Muscle of back (tissue), 13 donors: ENCODE measurements at places on chromosomes 1 and 21. TPM values are rescaled to one million over a fixed set of nuclear protein-coding genes. Genes with fewer than 3 reads are reported as not detected.

Gene CATSPERE
- polyA plus RNA-seq: 0.99 TPM

DNA sequence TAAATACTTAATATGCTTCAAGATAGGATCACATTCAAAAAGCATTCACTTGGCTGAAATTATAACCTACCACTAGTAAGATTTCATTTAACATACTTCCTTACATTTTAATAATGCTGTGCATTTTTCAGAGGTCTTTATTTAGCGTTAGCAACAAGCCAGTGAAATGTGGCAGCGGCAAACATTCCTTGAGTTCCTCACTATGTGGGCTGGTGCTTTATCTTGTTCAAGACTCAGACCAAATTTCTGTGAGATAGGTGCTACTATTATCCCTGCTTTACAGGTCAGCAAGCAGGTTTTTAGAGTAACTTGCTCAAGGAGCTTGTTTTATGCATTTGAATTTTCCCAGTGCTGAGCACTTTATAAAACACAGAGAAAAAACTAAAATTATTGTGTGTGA, 132.7 kb downstream of the PLPPR4 start:
- no peak for DNase-seq

- no peak for DNase-seq
Measured at GRCh38 chr1:212630158-212630900, 21.8 kb downstream of the ATF3 start.

GRCh38 chr1:115262886-115263285, 75.2 kb downstream of the NGF start:
- DNase-seq: no peak

GRCh38 chr21:35905963-35906345, 154.4 kb downstream of the SETD4 start:
- DNase-seq: no peak

DNA sequence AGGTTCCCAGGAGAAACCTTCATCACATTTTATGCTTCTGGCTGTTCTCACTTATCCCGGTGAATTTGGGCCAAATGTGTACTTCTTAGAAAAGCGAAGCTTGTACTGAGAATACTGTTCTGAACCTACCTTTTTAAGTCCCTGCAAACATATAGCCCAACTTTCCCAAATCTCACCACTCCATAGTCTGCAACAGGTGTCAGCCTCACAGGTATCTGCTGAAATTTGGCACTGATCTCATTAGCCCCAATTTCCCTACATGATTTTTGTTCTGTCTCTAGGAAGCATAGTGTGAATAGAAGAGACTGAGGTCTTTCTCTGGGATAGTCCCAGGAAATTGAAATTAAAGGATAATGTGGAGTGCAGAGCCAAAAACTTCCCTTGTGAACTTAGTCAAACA, 11.5 kb downstream of the RIT1 start:
- no peak for DNase-seq

GRCh38 chr1:111719135-111719534, 20.1 kb downstream of the INKA2 start:
- DNase-seq: no peak

- no peak for DNase-seq
Measured at GRCh38 chr1:11354893-11355553, 82.0 kb downstream of the UBIAD1 start.

Gene FALEC
- 0.80 TPM for polyA plus RNA-seq
